ENCODE measurements at places on chromosomes 6 and 20. TPM values are rescaled to one million over a fixed set of nuclear protein-coding genes. Genes with fewer than 3 reads are reported as not detected.

NRSN1 gene
- total RNA-seq: 1.2 TPM

- peaks cover 27% of the 10 kb centered on the region for H3K4me1 ChIP-seq
- peak overlapping the region; percentile 90 for H3K4me3 ChIP-seq
- peak overlapping the region; percentile 92 for H3K27ac ChIP-seq
- peaks cover 28% of the 10 kb centered on the region for H3K36me3 ChIP-seq
- no peaks in the 10 kb centered on the region for H3K27me3 ChIP-seq
Observed at GRCh38 chr20:56392881-56393482, 537 bp downstream of the CSTF1 start.

LST1 gene
- 5.7 TPM for total RNA-seq

- H3K4me3 ChIP-seq: no peak overlapping the region
- no peak overlapping the region for H3K27ac ChIP-seq
- no peaks in the 10 kb centered on the region for H3K27me3 ChIP-seq
- no peak for DNase-seq
- H3K4me1 ChIP-seq: no peaks in the 10 kb centered on the region
Observed at GRCh38 chr6:414447-414846, 22.9 kb downstream of the IRF4 start.

- H3K4me3 ChIP-seq: no peak overlapping the region
- no peak for DNase-seq
- peaks cover 9% of the 10 kb centered on the region for H3K4me1 ChIP-seq
Observed at GRCh38 chr6:169763881-169764280, 12.5 kb downstream of the ERMARD start.

CFAP206 gene
- total RNA-seq: not detected

- H3K27me3 ChIP-seq: no peaks in the 10 kb centered on the region
- no peak overlapping the region for H3K27ac ChIP-seq
- H3K36me3 ChIP-seq: no peaks in the 10 kb centered on the region
- no peak for DNase-seq
- H3K4me1 ChIP-seq: no peaks in the 10 kb centered on the region
- no peak overlapping the region for H3K4me3 ChIP-seq
Observed at GRCh38 chr6:130713144-130713543, 114.1 kb upstream of the SMLR1 start.

DNA sequence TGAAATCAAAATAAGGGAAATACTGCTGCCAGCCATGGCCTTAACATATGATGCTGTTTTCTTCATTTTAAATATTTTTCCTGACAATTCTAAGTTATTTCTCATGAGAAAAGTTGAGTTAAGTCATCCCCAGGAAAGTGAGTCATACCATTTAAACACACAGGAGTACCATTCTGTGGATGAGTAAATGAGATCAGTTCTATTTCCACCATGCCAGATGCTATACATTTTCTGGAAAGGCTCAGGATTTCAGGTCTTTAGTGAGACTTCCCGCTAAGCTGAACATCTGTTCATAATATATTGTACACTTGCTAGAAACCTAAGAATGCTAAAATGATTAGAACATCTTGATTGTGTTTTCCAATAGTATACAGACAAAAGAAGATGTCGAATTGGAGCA lies 256.2 kb upstream of the MANEA start:
- H3K27me3 ChIP-seq: no peaks in the 10 kb centered on the region
- H3K36me3 ChIP-seq: no peaks in the 10 kb centered on the region
- DNase-seq: no peak
- H3K4me3 ChIP-seq: no peak overlapping the region

ULBP1 gene
- not detected for total RNA-seq

DNA sequence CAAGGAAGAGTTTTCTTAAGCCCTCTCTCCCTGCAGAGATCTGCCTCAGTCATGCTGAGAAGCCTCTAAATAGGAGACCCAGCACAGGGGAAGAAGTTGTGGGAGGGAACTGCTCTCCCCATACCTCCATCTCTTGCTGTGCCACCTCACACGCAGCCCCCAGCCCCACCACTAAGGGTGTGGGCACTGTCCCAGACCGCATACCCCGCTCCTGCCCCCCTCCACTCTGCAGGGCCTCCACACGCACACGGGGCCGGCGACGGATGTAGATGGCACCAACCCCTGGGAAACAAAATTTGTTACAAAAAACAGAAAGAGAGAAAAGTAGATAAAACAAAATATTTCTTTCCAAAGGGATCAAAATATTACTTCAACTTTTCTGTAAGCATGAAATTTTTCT lies 10.2 kb upstream of the CPNE1 start:
- no peaks in the 10 kb centered on the region for H3K4me1 ChIP-seq
- DNase-seq: peak; percentile 37
- no peak overlapping the region for H3K27ac ChIP-seq
- H3K27me3 ChIP-seq: no peaks in the 10 kb centered on the region

DNA sequence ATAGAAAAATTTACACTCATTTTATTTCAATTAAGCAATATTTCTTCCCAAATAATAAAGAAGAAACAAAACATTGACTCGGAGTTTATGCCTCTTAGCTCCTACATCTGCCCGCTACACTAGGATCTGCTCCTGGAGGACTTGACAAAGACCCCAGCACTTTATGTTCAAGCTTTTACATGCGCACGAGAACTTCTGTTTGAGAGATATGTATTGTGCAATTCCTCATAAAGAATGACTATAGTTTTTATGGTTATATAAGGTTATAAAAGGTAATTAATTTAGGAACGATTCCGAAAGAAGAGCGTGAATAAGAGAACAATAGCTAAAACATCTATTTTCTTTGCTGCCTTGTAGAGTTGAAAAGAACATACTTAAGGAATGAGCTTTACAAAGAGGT lies 12.4 kb upstream of the RALY start:
- H3K4me1 ChIP-seq: no peaks in the 10 kb centered on the region
- no peaks in the 10 kb centered on the region for H3K36me3 ChIP-seq
- DNase-seq: no peak
- H3K4me3 ChIP-seq: no peak overlapping the region

DAAM2 gene
- total RNA-seq: 221 TPM

KHDC1L gene
- total RNA-seq: 0.83 TPM
